Muscle of leg (tissue), 16 donors: ENCODE measurements at places on chromosomes 1 and 21. TPM values are rescaled to one million over a fixed set of nuclear protein-coding genes. Genes with fewer than 3 reads are reported as not detected.

Gene ASTN1
- 7.0 TPM for polyA plus RNA-seq

Gene ADCY10
- polyA plus RNA-seq: 0.15 TPM

Gene MXRA8
- 98.0 TPM for polyA plus RNA-seq

Gene ARHGEF16
- polyA plus RNA-seq: 0.75 TPM

Gene RAVER2
- polyA plus RNA-seq: 19.0 TPM

Gene USP48
- 39.0 TPM for polyA plus RNA-seq

Gene KPRP
- polyA plus RNA-seq: not detected

Gene TRIM58
- polyA plus RNA-seq: 1.8 TPM

Gene NPR1
- 16.5 TPM for polyA plus RNA-seq

Gene LIPI
- 0.24 TPM for polyA plus RNA-seq

Gene C1QA
- polyA plus RNA-seq: 28.1 TPM

Gene ARTN
- 0.87 TPM for polyA plus RNA-seq

Gene PRAMEF18
- not detected for polyA plus RNA-seq

Gene S100A14
- 16.0 TPM for polyA plus RNA-seq

Gene GJA8
- polyA plus RNA-seq: not detected

Gene TOR3A
- 17.3 TPM for polyA plus RNA-seq

Gene MMEL1
- 1.1 TPM for polyA plus RNA-seq

Gene COL16A1
- polyA plus RNA-seq: 163 TPM

Gene SLC25A44
- polyA plus RNA-seq: 11.0 TPM

Gene ZNF593OS
- polyA plus RNA-seq: 0.88 TPM

Gene TAS1R2
- polyA plus RNA-seq: not detected

Gene FCGR3A
- 3.1 TPM for polyA plus RNA-seq

Gene NCMAP
- 0.05 TPM for polyA plus RNA-seq

Gene LRRC53
- polyA plus RNA-seq: not detected

Gene BECN2
- polyA plus RNA-seq: 0.74 TPM

Gene RHBG
- not detected for polyA plus RNA-seq

Gene IL20
- not detected for polyA plus RNA-seq

Gene CDCA8
- 12.0 TPM for polyA plus RNA-seq

Gene H6PD
- 49.1 TPM for polyA plus RNA-seq

Gene PIGR
- 0.30 TPM for polyA plus RNA-seq

Gene HSD3B1
- 0.30 TPM for polyA plus RNA-seq

Gene LRRC3
- 3.5 TPM for polyA plus RNA-seq

Gene BSND
- not detected for polyA plus RNA-seq

Gene PCP4
- polyA plus RNA-seq: 1.4 TPM

Gene GJC2
- 1.2 TPM for polyA plus RNA-seq

Gene AKR7A3
- 0.59 TPM for polyA plus RNA-seq

Gene ENSA
- polyA plus RNA-seq: 99.4 TPM

Gene PROK1
- polyA plus RNA-seq: not detected

Gene PACC1
- 7.0 TPM for polyA plus RNA-seq

Gene CTNNBIP1
- polyA plus RNA-seq: 63.7 TPM

Gene NEGR1
- polyA plus RNA-seq: 19.4 TPM

Gene PLA2G5
- not detected for polyA plus RNA-seq

Gene TMOD4
- polyA plus RNA-seq: 21.4 TPM

Gene SPRR1A
- not detected for polyA plus RNA-seq

Gene TSPAN1
- 0.56 TPM for polyA plus RNA-seq

Gene SARS1
- 104 TPM for polyA plus RNA-seq

Gene CFAP74
- polyA plus RNA-seq: not detected

Gene GBP2
- 0.99 TPM for polyA plus RNA-seq

Gene DPT
- polyA plus RNA-seq: 34.7 TPM

Gene OR2L2
- polyA plus RNA-seq: not detected

Gene KLF17
- polyA plus RNA-seq: not detected

Gene UAP1
- 26.5 TPM for polyA plus RNA-seq

Gene SAMD11
- 7.4 TPM for polyA plus RNA-seq

Gene SLC41A1
- polyA plus RNA-seq: 27.7 TPM

Gene S100A7
- polyA plus RNA-seq: not detected

Gene TMEM82
- not detected for polyA plus RNA-seq

Gene TCP10L
- 0.89 TPM for polyA plus RNA-seq
